HCT116 (cell line): ENCODE measurements at places on chromosomes 2 and 18.

GRCh38 chr18:77065221-77065981 lies 67.2 kb downstream of the MBP start:
- peak; percentile 82 for DNase-seq

DNA sequence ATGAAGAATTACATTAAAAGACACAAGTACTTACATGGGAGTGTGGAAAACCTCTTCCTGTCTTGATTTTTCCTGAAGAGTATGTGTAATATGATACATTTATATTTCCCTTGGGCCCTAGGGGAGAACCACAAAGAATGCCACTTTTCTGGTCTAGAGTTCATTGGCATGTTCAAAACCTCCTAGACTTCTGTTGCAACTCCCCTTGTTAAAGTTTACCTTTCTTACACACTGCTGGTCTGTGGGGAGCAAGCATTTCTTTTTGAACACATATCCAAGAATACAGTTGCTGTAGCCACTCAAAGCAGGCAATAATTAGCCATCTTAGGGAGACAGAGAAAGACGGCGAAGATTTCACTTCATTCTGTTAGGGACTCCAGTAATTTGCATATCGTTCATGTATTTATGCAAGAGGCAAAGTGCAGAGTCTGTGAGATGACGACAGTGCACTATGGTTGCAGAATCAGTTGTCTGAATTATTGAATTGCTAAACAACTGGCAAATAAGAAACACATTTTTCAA lies 103.5 kb downstream of the NOL4 start:
- no peak for DNase-seq

- DNase-seq = no peak
Measured at GRCh38 chr2:134137182-134137611, 116.7 kb upstream of the MGAT5 start.

GRCh38 chr2:16012626-16013358 lies 72.4 kb downstream of the MYCN start:
- no peak for DNase-seq

- DNase-seq = no peak
Measured at GRCh38 chr2:187329586-187329985, 118.5 kb downstream of the CALCRL start.

DNA sequence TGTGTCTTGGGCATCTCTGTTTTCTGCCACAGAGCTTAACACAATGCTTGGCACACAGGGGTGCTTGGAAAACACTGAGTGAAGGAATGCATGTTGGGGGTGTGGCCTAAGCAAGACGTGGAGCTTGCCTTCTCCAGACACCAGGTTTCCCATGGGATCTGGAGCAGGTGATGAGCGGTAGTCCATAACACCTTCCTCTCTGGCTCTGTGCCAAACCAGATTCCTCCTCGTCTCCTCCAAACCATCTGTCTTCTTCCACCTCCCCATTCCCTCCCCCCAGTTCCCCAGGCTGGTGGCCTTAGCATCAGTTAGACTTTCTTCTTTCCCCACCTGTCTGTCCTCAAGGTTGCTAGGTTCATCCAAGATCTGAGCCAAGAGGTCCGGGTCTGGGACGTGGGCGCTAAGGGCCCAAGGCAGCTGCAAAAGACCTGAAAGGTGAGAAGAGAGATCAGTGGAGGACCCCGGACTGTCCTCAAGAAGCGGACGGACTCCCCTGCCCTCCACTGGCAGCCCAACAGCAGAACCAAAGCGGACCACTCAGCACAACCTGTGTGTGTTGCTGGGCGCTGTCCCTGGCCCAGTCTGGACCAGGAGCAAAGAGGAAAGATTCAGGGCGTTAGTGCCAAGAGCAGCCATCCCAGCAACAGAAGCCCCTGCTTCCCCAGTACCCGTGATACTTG lies 1.2 kb upstream of the ITM2C start:
- DNase-seq = no peak

- DNase-seq = no peak
Measured at GRCh38 chr2:213189001-213189899, 37.8 kb upstream of the IKZF2 start.

DNA sequence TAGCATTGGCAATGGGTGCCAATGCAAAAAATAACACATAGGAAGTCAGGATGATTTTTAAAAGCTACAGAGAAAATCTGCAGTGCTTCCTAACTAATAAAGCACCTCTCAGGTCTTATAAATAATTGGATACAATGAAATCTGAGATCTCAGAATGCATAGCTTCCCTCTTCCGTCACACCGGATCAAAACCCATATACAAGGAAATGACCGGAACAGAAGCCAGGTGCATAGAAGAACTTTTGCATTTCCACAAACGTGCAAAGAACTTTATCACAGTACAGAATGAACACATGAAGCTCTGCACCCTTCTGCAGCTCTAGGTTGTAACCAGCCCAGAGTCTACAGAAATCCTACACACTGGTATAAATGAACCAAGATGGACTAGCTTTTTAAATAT lies 145.4 kb downstream of the TCF4 start:
- no peak for DNase-seq

DNA sequence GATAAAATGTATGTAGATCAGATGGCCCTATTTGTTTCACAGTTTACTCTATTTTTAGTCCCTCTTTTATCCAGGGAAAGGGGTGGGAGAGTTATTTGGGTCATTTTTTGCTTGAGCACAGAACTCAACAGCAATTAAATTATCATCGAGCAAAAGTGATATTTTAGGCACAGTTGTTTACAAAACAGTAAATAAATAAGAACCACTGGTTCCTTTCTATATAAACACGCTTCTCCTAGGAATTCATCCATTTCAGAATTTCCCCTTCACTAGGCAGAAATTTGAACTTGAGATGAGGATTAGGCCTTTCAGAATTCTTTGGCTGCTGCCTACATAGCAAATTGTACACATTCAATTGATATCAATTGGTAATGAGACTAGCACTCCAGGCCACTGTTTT lies 812.4 kb downstream of the CNTNAP5 start:
- DNase-seq = no peak

DNA sequence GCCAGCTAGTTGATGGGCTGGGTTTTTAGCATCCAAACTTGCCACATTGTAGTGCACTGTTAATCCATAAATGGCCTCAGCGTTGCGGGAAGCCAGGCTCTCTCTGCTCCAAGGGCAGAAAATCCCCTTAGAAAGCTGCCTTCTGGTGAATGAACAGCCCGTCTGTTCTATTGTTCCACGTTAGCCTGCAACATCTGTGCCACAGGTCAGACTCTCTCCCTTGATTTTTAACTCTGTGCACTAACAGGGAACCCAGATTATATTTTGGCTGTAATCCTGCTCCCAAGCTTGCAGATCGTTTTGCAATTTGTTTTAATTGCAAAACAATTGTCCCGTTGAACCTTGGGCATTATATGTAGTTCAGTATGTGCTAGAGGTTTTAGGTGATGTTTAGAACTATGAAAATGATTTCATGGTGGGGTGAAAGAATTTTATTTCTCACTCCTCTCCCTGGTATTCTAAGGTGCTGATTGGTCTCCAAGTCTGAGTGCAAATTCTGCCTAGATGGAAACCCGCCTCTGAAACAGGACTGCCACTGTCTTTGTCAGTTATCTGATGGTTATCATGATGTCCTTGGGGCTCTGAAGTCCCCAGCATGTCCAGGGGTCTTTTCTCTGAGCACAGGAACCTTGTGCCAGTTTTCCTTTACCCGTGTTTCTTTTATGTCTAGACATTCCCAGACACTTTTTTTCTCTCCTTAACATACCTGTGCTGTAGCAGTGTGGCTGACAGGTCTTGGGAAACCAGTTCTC lies 106.6 kb downstream of the MAP4K4 start:
- no peak for DNase-seq

DNA sequence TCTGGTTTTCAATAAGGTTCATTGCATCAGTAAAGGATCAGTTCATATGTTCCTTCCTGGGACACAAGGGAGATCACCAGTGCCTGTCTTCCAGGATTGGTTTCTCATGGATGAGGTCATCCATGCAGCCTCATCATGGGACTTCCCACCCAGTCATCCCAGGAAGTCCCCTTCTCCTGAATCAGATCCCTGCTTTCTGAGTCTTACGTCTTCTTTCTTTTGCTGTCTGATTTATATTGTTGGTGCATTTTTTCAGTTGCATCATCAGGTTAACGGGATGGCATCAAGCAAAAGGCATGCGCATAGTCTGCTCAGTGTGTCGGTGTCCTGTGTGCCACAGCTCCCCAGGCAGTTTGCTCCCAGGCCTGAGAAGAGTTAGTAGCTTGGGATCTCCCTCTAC lies 105.9 kb downstream of the SOX11 start:
- DNase-seq = no peak

DNA sequence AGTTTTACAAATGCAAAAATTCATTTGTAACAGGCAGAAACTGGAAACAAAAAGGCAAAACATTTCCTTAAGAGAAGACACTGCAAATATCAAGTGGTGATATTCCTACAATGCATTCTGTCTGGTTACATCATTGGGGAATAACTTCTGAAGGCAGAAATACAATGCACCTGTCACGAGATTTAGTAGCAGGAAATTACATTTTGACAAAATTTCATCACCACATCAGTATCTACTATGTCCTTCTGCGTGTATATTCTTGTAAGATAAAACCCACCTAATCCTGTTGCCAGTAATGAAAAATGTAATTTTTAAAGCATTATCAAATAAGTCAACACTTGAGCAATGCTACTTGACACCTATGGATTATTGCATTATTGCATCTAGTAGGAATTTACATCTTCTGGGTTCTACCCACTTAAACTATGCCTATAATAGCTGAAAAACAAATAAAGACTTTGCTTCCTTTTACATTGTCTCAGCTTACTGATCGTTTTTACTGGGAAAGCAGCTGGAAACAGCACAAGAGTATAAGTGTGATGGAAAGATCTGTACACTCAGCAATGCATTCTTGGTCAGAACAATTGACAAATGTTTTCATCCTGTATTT lies 59.5 kb downstream of the IRS1 start:
- no peak for DNase-seq

DNA sequence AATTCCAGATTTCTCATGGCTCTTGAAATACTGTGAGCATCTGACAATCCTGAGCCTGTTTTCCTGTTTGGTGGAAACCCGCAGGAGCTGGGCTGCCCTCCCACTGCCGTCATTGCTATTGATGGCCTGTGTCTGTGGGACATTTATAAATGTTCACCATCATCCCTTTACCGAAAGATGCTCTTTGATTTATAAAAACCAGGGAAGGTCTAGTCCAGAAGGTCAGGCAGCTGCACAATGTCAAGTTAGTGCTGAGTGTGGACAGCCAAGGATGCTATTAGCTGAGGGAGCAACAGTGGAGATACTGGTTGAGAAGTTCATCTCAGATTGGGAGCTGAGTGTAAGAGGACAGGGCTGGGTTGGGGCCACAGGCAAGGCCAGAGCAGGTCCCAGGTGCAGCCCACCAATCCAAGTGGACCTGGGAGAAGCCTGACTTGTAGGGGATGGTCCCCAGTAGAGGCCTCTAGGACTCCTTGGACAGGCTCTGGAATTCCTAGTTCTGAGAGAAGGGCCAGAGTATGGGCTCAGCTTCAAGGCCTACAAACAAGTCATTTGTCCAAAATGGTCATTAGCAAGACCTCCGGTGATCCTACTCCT lies 55.1 kb downstream of the COPS8 start:
- no peak for DNase-seq

DNA sequence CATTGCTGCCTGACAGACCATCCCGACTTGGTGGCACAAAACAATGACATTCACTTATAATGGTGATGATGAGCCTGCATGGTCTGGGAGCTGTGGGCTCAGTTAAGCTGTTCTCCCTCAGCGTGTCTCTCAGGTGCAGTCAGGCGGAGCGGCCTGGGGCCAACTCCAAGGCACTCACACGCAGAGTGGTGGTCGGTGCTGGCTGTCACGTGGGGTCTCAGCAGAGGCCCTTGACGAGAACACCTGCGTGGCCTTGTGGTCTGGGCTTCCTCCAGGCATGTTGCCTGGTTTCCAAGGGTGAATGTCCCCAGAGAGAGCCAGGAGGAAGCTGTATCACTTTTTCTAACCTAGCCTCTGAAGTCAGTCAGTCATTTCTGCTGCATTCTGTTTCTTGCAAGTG lies 29.8 kb downstream of the ARMC9 start:
- no peak for DNase-seq

DNA sequence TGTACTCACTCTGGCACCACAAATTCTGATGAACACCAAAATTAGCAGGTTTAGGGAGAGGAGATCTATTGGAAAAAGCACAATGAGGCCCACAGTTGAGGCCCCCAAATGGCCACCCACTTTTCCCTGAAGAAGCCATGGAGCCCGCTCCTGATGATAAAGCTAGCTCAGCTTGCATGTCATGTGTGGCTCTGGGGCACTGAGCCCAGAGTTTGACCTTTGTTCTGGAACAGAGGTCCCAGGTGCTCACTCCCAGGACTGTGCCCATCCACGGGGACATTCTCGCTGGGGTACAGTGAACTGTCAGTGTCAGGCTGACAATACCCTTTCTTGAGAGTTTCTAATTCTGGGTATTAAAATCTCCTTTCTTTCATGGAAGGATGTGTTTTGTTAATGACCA lies 36.2 kb downstream of the XDH start:
- DNase-seq = no peak

DNA sequence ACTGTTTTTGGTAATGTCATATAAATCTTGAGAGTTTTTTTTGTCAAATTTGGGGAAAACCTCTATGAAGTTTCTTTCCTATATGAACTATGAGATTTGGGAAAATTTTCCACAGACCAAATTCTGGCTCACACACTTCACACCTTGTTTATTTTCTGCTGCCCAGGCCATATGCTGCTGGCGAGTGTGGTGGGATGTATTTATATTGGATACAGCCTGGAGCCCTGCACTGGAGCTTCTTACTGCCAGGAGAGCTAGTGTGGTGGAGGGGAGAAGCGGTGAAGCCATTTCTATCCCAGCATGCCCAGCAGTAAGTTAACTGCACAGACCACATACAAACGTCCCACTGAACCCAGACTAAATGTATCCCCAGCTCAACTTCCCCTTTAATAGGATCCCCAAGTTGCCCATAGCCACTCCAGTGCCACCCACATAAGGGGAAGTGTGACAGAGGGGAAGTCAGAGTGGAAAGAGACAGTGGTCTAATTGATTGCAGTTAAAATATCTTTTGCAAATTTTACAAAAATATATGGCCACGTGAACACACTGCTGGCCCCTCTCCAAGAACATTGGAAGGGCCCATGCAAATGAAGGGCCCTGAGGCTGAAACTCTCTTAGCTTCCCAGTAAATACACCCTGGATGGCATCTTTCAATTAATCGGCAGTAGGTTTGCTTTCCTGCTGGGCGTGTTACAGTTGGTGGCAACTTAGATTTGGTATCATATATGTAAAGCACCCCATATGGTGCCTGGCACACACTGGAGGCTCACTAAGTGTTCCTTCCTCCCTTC lies 146.6 kb upstream of the ITGA6 start:
- DNase-seq = no peak

DNA sequence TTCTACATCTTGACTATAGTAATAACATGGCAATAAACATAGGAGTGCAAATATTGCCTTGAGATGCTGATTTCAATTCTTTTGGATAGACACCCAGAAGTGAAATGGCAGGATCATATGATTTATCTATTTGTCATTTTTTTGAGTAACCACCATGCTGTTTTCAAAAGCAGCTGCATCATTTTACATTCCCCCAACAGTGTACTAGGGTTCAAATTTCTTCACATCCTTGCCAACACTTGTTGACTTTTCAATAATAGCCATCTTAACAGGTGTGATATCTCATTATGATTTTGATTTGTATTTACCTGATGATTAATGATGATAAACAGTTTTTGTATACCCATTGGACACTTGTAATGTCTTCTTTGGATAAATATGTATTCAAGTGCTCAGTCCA lies 90.8 kb downstream of the STRADB start:
- no peak for DNase-seq

GRCh38 chr2:166188084-166188483 lies 60.3 kb upstream of the SCN1A start:
- DNase-seq = no peak

GRCh38 chr2:237455764-237456163 lies 31.3 kb upstream of the MLPH start:
- DNase-seq = no peak

GRCh38 chr2:1602278-1603010 lies 141.9 kb downstream of the PXDN start:
- no peak for DNase-seq
